GM23248 (cell line): ENCODE measurements at places on chromosomes 16 and 17. TPM values are rescaled to one million over a fixed set of nuclear protein-coding genes. Genes with fewer than 3 reads are reported as not detected.

Gene MEOX1
- not detected in 2 replicates for total RNA-seq

Gene ZNF200
- total RNA-seq: 6.2 and 10.3 TPM in 2 replicates

Gene SHMT1
- total RNA-seq: 1.8 and 3.5 TPM in 2 replicates

Gene CD300H
- not detected in 2 replicates for total RNA-seq

Gene NPW
- not detected in 2 replicates for total RNA-seq

Gene CFAP97D1
- not detected in 2 replicates for total RNA-seq

Gene TBC1D3D
- not detected in 2 replicates for total RNA-seq

Gene NRN1L
- total RNA-seq: not detected in 2 replicates

Gene PDIA2
- not detected in 2 replicates for total RNA-seq

Gene COQ9
- 31.5 and 41.3 TPM in 2 replicates for total RNA-seq

Gene METTL9
- 326 and 344 TPM in 2 replicates for total RNA-seq

Gene ABI3
- total RNA-seq: not detected in 2 replicates

DNA sequence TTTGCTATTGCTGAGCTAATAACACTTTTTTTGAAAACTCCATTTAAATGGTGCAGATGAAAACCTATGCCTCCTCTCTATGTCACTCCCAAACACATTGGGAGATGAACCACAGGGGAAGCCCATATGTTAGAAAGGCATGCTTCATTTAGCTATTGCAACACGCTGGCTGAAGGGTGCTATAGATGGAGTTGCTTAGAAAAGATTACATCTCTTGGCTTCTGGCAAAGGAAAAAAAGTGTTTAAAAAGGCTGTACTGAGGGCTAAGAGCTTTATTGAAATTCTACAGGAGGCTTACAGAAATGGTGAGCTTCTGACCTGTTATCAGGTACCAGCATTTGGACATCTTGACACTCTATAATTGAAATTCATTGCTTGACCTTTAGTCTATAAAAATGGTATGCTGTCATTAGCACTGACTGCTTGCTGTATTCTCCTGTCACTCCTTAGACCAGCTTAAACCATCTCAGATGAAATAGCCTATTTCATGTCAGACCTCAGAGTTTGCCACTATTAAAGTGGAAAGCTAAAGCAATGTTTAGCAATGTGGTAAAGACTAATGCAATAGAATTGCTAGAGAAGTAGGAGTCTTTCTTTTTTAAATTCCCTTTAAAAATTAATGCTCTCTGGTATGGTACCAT is 503.9 kb downstream of the CDH11 start:
- no peak for DNase-seq
- no peak overlapping the region for H3K27ac ChIP-seq
- H3K4me3 ChIP-seq: no peak overlapping the region

DNA sequence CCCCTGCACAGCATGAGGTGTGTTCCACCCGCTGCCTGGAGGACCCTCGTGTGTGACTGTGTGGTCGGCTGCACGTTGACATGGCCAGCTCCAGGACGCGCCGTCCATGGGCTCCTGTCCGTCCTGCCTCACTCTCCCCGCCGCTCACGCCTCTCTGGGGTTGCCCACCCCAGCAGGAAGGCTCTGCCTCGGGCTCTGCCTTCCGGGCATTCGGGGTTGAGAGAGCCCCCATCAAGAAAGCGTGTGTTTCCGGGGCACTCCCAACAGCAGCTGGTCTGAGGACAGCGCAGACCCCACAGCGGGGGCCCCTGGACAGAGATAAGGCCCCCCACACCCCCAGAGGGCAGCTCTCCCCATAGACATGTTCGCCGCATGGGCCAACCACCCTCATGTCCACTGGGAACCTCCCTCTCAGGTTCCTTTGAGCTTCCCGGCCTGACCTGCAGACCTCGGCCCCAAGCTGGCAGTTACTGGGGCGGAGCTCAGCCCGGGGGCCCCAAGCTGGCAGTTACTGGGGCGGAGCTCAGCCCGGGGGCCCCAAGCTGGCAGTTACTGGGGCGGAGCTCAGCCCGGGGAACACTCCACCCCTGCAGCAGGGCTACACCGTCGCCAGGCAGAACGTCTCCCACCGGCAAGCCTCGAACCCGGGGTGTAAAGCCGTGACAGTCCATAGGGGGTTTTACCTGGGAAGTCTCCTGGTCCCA is 8.4 kb upstream of the PIEZO1 start:
- H3K27me3 ChIP-seq: no peaks in the 10 kb centered on the region
- no peak overlapping the region for H3K27ac ChIP-seq
- no peak for DNase-seq
- H3K4me3 ChIP-seq: no peak overlapping the region

GRCh38 chr17:10117581-10118001 is 80.8 kb downstream of the GAS7 start:
- H3K4me3 ChIP-seq: no peak overlapping the region
- H3K4me1 ChIP-seq: peaks cover 19% of the 10 kb centered on the region
- DNase-seq: no peak
- no peaks in the 10 kb centered on the region for H3K27me3 ChIP-seq
- H3K27ac ChIP-seq: no peak overlapping the region

DNA sequence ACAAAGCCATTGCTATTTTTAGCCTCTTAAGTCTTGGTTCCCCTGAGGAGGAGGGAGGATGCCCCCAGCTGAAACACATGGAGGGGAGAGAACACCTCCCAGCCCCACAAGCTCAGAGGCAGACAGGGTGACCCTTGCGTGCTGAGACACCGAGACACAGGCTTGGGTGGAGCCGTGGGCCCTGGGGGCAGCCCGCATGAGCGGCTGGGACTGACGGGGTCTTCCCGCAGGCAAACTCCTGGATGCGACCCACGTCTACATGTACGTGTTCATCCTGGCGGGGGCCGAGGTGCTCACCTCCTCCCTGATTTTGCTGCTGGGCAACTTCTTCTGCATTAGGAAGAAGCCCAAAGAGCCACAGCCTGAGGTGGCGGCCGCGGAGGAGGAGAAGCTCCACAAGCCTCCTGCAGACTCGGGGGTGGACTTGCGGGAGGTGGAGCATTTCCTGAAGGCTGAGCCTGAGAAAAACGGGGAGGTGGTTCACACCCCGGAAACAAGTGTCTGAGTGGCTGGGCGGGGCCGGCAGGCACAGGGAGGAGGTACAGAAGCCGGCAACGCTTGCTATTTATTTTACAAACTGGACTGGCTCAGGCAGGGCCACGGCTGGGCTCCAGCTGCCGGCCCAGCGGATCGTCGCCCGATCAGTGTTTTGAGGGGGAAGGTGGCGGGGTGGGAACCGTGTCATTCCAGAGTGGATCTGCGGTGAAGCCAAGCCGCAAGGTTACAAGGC is 9.8 kb downstream of the SLC16A3 start:
- H3K4me3 ChIP-seq: peak overlapping the region; percentile 18
- H3K27me3 ChIP-seq: no peaks in the 10 kb centered on the region
- H3K36me3 ChIP-seq: peaks cover 9% of the 10 kb centered on the region; the same call in 1 of the 2 replicates
- peaks cover 39% of the 10 kb centered on the region for H3K4me1 ChIP-seq
- H3K27ac ChIP-seq: peak overlapping the region; percentile 70

GRCh38 chr17:1039123-1039507 is 42.2 kb downstream of the TIMM22 start:
- H3K4me3 ChIP-seq: no peak overlapping the region
- no peaks in the 10 kb centered on the region for H3K4me1 ChIP-seq
- no peak for DNase-seq
- H3K27me3 ChIP-seq: no peaks in the 10 kb centered on the region
- no peaks in the 10 kb centered on the region for H3K36me3 ChIP-seq
- H3K27ac ChIP-seq: no peak overlapping the region

DNA sequence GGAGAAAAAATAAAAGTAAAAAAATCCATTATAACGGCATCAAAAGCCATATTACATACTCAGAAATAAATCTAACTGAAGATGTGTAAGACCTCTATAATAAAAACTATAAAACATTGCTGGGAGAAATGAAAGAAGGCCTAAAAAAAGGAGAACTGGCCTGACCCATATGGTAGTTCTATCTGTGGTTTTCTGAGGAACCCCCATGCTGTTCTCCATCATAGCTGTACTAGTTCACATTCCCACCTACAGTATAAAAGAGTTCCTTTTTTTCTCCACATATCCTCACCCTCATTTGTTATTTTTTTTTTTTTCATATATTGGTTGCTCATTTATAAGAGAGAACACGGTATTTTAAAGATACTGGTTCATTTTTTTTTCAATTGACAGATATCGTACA is 191.8 kb downstream of the STX8 start:
- no peak overlapping the region for H3K4me3 ChIP-seq
- H3K4me1 ChIP-seq: 0 out of 2 replicates have a peak, but pooled peaks cover 3% of the 10 kb centered on the region
- DNase-seq: no peak
- no peak overlapping the region for H3K27ac ChIP-seq
- no peaks in the 10 kb centered on the region for H3K36me3 ChIP-seq

- H3K27ac ChIP-seq: no peak overlapping the region
- H3K27me3 ChIP-seq: no peaks in the 10 kb centered on the region
- no peaks in the 10 kb centered on the region for H3K36me3 ChIP-seq
- H3K4me3 ChIP-seq: no peak overlapping the region
Observed at GRCh38 chr16:66245868-66246267, 120.6 kb upstream of the CDH5 start.

GRCh38 chr17:1498869-1499268 is 6.4 kb upstream of the MYO1C start:
- no peaks in the 10 kb centered on the region for H3K27me3 ChIP-seq
- H3K4me1 ChIP-seq: peaks cover 9% of the 10 kb centered on the region
- no peak overlapping the region for H3K4me3 ChIP-seq
- H3K27ac ChIP-seq: no peak overlapping the region
- peak; percentile 65 for DNase-seq

DNA sequence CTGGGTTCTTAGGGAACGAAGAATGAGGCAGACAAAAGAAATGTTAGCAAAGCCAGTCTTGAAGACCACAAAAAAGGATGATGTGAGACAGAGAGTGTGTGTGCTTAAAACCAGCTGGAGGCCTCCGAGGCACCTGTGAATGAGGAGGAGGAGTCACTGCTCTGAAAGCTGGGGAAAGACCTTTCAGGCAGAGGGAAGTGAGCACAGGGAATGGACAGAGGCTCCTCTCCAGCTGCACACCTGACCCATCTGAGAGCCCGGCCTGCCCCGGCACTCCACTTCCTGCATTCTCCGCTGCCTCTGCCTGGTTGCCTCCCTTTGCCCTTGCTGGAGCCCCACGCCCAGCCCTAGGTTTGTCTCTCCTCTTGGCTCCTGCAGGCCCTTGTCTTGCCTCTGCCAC is 55.2 kb upstream of the SREBF1 start:
- no peaks in the 10 kb centered on the region; the same call in 1 of the 2 replicates for H3K36me3 ChIP-seq
- DNase-seq: no peak
- H3K4me1 ChIP-seq: no peaks in the 10 kb centered on the region
- no peak overlapping the region for H3K4me3 ChIP-seq
- no peak overlapping the region for H3K27ac ChIP-seq

- peak within 1 kb of the TSS; percentile 98 for H3K27ac ChIP-seq
- H3K4me1 ChIP-seq: peaks cover 37% of the 10 kb centered on the region
- peak within 1 kb of the TSS; percentile 90 for H3K4me3 ChIP-seq
- peak; percentile 79 for DNase-seq
- H3K27me3 ChIP-seq: no peaks in the 10 kb centered on the region
Observed at GRCh38 chr17:63774141-63774968, at the start of gene DDX42. DDX42 (plus strand) TSS chr17:63774170; CDS start chr17:63787050, 12,880 bp downstream.

DNA sequence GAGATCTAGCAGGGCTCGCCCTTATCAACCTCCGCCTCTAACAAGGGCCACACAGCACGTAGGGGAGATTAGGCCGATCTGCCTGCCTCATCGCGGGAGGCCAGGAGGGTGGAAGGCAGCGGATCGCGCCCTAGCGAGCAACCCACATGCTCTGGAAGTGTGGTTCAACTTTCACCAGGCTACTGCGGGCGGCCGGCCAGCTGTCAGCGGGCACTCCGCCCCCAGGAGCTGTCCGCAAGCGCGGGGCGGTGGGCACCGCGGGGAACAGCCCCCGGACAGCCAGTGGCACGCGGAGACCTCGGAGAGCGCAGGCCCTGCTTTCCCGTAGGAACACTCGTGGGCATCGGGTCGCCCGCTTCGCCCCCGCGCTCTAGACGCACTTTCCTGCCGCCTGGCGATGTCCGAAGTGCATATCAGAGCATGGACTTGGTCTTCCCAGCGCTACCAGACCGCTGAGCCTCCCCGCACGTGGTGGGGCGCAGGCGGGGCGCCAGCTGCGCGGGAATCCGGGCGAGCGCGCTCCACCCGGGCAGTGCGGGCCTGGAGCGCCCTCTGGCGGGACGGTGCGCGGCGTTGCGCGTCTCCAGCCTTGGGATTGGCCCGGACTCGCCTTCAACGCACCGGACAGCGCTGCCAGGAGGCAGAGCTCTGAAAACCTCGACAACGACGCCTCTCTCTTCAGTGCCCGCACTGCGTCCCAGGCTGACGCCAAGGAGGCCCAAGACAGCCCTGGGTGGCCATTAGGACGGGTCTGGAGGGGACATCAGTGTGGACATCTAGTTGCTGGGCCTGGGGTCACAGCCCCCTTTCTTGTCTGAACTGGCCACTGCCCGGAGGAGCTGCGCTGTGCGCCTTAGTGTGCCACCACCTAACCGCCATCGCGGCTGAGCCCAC is 3.6 kb upstream of the ZNHIT3 start:
- peak overlapping the region; percentile 63 for H3K4me3 ChIP-seq
- H3K4me1 ChIP-seq: 0 out of 2 replicates have a peak, but pooled peaks cover 5% of the 10 kb centered on the region
- no peaks in the 10 kb centered on the region; the same call in 1 of the 2 replicates for H3K27me3 ChIP-seq
- H3K36me3 ChIP-seq: no peaks in the 10 kb centered on the region
- DNase-seq: peak; percentile 88

DNA sequence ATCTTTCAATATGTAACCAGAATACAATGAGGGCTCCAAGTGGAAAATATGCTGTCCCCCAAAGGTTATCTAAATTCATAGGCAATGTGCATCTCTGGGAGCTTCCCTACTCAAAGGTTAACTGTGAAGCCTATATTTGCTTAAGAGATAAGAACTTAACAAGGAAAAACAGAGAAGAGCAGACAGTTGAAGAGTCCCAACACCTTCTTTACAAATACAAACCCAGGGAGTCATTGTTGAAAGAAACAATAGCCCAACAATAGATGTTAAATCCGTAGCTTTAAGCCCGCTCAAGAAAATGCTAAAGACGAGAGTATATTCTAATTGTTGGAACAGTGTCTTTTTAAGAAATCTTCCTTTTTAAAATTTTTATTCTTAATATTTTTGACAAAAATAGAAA is 87.8 kb downstream of the CDH8 start:
- H3K27ac ChIP-seq: no peak overlapping the region
- no peaks in the 10 kb centered on the region for H3K36me3 ChIP-seq
- H3K4me3 ChIP-seq: no peak overlapping the region
- no peaks in the 10 kb centered on the region for H3K27me3 ChIP-seq
- no peak for DNase-seq
- no peaks in the 10 kb centered on the region for H3K4me1 ChIP-seq

DNA sequence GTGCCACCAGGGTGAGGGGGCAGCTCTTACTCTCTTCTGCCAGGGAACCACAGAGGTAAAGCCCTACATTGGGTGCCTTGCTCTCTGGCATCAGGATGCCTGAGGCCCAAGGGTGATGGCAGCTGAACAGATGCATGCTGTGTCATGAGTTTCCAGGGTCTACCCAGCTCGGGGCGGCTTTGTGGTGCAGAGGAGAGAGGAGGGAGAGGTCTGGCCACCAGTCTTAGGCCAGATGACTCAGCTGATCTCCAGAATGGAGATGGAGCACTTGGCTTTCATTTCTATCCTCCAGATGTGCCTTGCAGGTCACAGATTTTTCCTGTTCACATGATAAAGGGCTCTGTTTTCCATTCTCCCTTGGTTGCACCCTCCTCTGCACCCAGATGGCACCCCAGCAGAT is 23.6 kb upstream of the USP22 start:
- H3K27me3 ChIP-seq: no peaks in the 10 kb centered on the region
- DNase-seq: peak; percentile 45
- H3K4me3 ChIP-seq: no peak overlapping the region
- no peak overlapping the region for H3K27ac ChIP-seq
